ENCODE measurements at places on chromosomes 1 and 21. TPM values are rescaled to one million over a fixed set of nuclear protein-coding genes. Genes with fewer than 3 reads are reported as not detected.

GRCh38 chr1:17502326-17502778, 37.1 kb upstream of the ARHGEF10L start:
- DNase-seq, result peak; percentile 50

GRCh38 chr1:43220905-43221778, 48.6 kb upstream of the TMEM125 start:
- DNase-seq, result no peak

- DNase-seq, result no peak
Measured at GRCh38 chr1:161069241-161069640, 450 bp downstream of the ARHGAP30 start.

DNA sequence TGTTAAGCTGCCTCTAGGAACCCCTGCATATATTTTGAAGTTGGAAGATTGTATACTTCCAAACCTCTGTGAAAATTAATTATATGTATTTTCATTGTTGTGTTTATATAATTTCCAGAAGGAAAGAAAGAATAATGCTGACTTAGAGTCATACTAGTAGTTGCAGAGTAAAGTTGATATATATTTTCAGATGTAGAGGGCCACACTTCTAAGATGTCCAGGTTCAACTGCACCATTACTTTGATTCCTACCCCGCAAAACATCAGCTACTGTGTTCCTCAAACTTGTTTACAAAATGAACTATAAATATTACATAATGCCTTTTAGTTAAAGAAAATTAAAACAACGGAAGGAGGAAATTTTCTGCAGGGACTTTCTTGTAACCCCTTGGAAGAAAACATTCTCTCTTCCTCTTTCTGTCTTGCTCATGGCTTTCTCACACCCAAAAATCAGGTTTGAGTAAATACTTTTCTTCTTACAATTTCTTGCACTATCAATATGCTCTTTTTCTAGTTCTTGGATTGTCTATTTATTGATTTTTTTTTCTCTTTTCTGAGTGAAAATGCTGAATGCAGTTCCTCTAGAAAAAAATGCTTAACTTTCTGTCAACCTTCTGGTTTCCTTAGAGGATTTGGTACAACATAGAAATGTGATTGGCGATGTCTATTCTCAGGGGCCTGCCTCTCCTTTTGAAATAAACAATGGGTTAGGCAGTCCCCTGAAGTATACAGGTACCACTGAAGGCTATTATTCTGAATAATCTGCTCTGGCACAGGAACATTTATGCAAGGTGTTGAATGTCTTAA, 867.8 kb downstream of the TTLL7 start:
- DNase-seq, result no peak

GRCh38 chr1:43968348-43968948, 1.4 kb upstream of the DPH2 start:
- peak; percentile 24 for DNase-seq

GRCh38 chr1:195789321-195789720, 818.9 kb downstream of the KCNT2 start:
- DNase-seq, result no peak

Gene SERPINC1
- not detected for total RNA-seq

Gene S100A9
- total RNA-seq, result not detected

All from endothelial cell of umbilical vein (primary cell).